Aorta (tissue), 5 donors: ENCODE measurements at places on chromosomes 2 and 18. TPM values are rescaled to one million over a fixed set of nuclear protein-coding genes. Genes with fewer than 3 reads are reported as not detected.

GRCh38 chr2:152479282-152479681 is 144.3 kb downstream of the FMNL2 start:
- H3K4me1 ChIP-seq, result peaks cover 5% of the 10 kb centered on the region
- H3K36me3 ChIP-seq, result no peaks in the 10 kb centered on the region
- H3K4me3 ChIP-seq, result no peak overlapping the region

DNA sequence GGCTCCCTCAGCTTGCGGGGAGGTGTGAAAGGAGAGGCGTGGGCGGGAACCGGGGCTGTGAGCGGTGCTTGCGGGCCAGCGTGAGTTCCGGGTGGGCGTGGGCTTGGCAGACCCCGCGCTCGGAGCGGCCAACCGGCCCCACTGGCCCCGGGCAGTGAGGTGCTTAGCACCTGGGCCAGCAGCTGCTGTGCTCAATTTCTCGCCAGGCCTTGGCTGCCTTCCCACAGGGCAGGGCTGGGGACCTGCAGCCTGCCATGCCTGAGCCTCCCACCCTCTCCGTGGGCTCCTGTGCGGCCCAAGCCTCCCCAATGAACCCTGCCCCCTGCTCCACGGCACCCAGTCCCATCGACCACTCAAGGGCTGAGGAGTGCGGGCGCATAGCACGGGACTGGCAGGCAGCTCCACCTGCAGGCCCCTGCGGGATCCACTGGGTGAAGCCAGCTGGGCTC is 48.2 kb downstream of the RNF138 start:
- H3K4me1 ChIP-seq, result no peaks in the 10 kb centered on the region
- no peaks in the 10 kb centered on the region for H3K27me3 ChIP-seq
- H3K36me3 ChIP-seq, result no peaks in the 10 kb centered on the region
- H3K27ac ChIP-seq, result no peak overlapping the region

DNA sequence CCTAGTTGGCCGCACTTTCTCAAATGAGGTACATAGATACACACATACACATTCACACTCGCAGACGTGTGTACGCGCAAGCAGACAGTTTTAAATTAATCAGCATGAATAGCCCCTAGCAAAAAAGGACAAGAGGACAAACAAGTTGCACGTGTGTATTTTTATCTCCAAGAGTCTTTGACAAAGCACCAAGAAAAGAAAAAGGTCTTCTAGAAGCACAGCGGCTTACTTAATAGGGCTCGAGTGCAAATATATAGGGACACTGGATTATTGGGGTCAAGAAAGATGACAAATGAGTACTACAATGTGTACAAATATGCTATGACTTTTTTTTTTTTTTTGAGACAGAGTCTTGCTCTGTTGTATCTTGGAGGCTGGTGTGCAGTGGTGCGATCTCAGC is 1.7 kb upstream of the BCL2 start:
- no peaks in the 10 kb centered on the region for H3K36me3 ChIP-seq
- H3K4me1 ChIP-seq, result no peaks in the 10 kb centered on the region
- DNase-seq, result no peak
- no peak overlapping the region for H3K4me3 ChIP-seq

The ANKMY1 gene
- total RNA-seq, result 22.0 TPM

- no peaks in the 10 kb centered on the region for H3K36me3 ChIP-seq
- DNase-seq, result no peak
- H3K4me3 ChIP-seq, result no peak overlapping the region
- H3K27me3 ChIP-seq, result no peaks in the 10 kb centered on the region
- H3K4me1 ChIP-seq, result no peaks in the 10 kb centered on the region
- no peak overlapping the region for H3K27ac ChIP-seq
Observed at GRCh38 chr18:49623571-49623970, 61.7 kb downstream of the LIPG start.

- H3K36me3 ChIP-seq, result no peaks in the 10 kb centered on the region
- no peaks in the 10 kb centered on the region for H3K27me3 ChIP-seq
- no peak overlapping the region for H3K4me3 ChIP-seq
Observed at GRCh38 chr2:230893841-230894781, 29.4 kb downstream of the ITM2C start.

The EML6 gene
- 2.6 TPM for total RNA-seq

DNA sequence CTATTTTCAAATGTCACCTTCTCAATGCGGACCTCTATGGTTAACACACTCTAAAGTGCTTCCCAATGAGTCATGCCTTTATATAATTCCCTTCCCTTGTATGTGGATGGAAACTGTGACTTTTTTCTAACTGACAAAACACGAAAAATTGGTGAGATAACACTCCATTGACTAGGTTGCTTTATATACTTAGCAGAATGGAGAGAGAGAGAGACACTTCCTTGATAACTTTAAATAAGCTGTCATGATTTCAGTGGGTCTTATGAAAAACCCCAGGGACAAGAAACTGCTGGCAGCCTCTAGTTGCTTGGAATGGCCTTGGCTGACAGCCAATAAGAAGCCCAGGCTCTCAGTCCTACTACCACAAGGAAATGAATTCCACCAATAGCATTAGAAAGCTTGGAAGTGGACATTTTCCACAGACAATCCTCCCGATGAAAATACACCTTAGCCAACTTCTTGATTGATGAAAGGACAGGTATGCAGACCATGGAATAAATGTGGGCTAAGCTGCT is 322.2 kb downstream of the ZNF804A start:
- H3K4me1 ChIP-seq, result no peaks in the 10 kb centered on the region
- H3K4me3 ChIP-seq, result no peak overlapping the region
- no peak overlapping the region for H3K27ac ChIP-seq

DNA sequence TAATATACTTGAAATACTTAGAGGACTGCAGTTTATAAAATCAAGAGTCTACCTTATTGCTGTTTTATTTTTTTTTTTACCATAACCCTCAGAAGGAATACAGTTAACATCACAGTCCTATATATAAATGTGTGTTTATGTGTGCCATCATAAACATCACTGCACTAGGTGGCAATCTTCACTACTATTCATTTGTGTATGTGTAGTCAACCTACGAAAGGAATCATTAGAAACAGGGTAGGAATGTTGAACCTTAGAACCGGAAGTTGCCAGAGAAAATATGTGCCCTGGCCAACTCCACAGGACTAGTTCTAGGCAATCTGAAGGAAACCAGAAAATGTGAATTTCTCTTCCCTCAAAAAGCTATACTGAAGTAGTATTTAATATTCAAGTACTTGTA is 3.4 kb downstream of the GEN1 start:
- no peak overlapping the region for H3K27ac ChIP-seq
- peaks cover 5% of the 10 kb centered on the region for H3K4me1 ChIP-seq
- DNase-seq, result no peak
- H3K36me3 ChIP-seq, result no peaks in the 10 kb centered on the region
- H3K27me3 ChIP-seq, result no peaks in the 10 kb centered on the region
- H3K4me3 ChIP-seq, result no peak overlapping the region

DNA sequence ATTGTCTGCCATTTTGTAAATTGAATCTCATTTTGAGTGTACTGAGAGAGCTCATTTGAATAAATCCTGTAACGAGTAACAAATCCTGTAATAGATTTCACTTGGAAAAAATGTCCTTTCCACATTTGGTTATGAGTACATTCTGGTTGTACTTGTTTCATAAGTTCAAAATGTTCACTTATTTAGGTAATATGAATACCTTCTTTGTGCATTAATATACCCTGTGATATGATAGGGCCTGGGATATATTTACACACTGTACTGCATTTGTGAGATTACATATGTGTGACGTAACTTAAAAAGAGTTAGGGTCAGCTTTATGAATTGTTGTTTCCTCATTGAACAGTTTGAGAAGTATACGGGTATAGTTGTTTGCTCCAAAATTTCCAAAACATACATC is 16.1 kb downstream of the AGFG1 start:
- no peaks in the 10 kb centered on the region for H3K27me3 ChIP-seq
- DNase-seq, result no peak
- no peak overlapping the region for H3K4me3 ChIP-seq
- H3K36me3 ChIP-seq, result no peaks in the 10 kb centered on the region
- H3K27ac ChIP-seq, result no peak overlapping the region

The HNRNPA3 gene
- total RNA-seq, result 149 TPM

The SEPTIN2 gene
- 394 TPM for total RNA-seq

- H3K36me3 ChIP-seq, result no peaks in the 10 kb centered on the region
- H3K27me3 ChIP-seq, result no peaks in the 10 kb centered on the region
- no peaks in the 10 kb centered on the region for H3K4me1 ChIP-seq
Observed at GRCh38 chr18:50709193-50709592, 110.6 kb downstream of the MRO start.

- DNase-seq, result no peak
- no peaks in the 10 kb centered on the region for H3K36me3 ChIP-seq
- H3K4me1 ChIP-seq, result no peaks in the 10 kb centered on the region
- no peak overlapping the region for H3K4me3 ChIP-seq
- no peaks in the 10 kb centered on the region for H3K27me3 ChIP-seq
Observed at GRCh38 chr2:51219468-51219867, 187.5 kb upstream of the NRXN1 start.

GRCh38 chr2:37472959-37473358 is 128.5 kb downstream of the QPCT start:
- DNase-seq, result peak; percentile 82
- peaks cover 13% of the 10 kb centered on the region for H3K4me1 ChIP-seq
- no peak overlapping the region for H3K4me3 ChIP-seq
- H3K27me3 ChIP-seq, result no peaks in the 10 kb centered on the region
- no peak overlapping the region for H3K27ac ChIP-seq

GRCh38 chr2:74555610-74556103 is 1.1 kb downstream of the DOK1 start:
- no peak overlapping the region for H3K27ac ChIP-seq
- H3K4me1 ChIP-seq, result no peaks in the 10 kb centered on the region
- H3K27me3 ChIP-seq, result no peaks in the 10 kb centered on the region
- H3K4me3 ChIP-seq, result no peak overlapping the region
- peak; percentile 62 for DNase-seq

The CNGA3 gene
- not detected for total RNA-seq

GRCh38 chr2:161223139-161223732 is 63.0 kb downstream of the TANK start:
- no peaks in the 10 kb centered on the region for H3K36me3 ChIP-seq
- no peak for DNase-seq
- H3K27ac ChIP-seq, result no peak overlapping the region
- H3K4me1 ChIP-seq, result no peaks in the 10 kb centered on the region
- no peak overlapping the region for H3K4me3 ChIP-seq

DNA sequence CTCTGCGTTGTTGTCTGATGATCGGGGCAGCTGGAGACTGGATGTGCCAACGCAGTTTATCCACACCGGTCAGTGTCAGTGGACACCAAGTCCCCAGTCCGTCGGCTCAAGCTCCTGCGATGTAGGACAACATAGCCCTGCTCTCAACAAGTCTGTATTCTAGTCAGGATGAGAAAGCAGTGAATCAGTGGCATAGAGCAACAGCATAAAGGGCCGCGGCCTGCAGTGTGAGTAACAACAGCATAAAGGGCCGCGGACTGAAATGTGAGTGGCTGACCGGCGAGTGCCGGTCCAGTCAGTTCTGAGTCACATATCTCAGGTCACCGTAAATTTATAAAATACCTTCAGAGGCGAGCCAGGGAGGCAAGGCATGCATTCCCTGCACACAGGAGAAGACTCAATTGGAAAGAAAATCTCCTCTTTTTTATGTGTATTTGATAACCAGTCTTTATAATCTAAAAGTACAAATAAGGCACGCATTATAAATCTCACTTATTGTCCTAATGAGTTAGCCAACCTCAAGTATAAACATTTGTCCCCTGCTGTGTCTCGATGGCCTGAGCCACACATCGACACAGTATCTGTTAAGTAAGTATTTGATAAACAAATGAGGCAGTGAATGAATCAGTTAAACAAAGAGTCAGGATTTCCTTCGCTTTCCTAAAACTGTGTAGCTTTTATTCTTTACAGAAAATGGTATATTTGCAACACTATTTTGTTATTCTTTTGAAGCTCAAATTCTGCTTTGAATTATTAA is 33.8 kb upstream of the NFATC1 start:
- peaks cover 8% of the 10 kb centered on the region for H3K36me3 ChIP-seq
- no peaks in the 10 kb centered on the region for H3K27me3 ChIP-seq
- no peak overlapping the region for H3K27ac ChIP-seq
- H3K4me3 ChIP-seq, result no peak overlapping the region

The LYPD6 gene
- total RNA-seq, result 0.42 TPM

- H3K27ac ChIP-seq, result no peak overlapping the region
- no peaks in the 10 kb centered on the region for H3K27me3 ChIP-seq
- no peak for DNase-seq
- H3K4me1 ChIP-seq, result no peaks in the 10 kb centered on the region
- no peaks in the 10 kb centered on the region for H3K36me3 ChIP-seq
Observed at GRCh38 chr18:48670751-48671560, 132.1 kb downstream of the CTIF start.

- H3K4me1 ChIP-seq, result no peaks in the 10 kb centered on the region
- no peak for DNase-seq
- H3K36me3 ChIP-seq, result no peaks in the 10 kb centered on the region
- no peak overlapping the region for H3K4me3 ChIP-seq
Observed at GRCh38 chr2:74619651-74620297, 28.4 kb downstream of the M1AP start.

DNA sequence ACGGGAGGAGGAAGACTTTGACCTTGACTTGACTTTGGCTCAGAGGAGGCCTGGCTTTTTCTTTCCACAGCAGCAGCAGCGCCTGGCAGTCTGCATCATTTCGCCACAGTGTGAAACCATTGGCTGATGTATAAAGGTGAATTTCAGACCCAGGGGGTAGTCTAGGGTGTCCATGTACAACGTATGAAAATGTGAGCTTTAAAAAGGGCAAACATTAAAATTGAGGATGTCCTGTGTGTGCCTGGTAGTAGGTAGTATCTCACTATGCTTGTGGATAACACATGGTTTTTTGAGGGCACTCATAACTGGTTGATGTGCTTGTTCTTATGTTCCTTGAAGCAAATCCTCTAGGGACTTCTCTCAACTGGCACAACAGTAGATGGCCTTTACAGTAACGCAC is 86.1 kb downstream of the LPIN1 start:
- no peak overlapping the region for H3K4me3 ChIP-seq
- DNase-seq, result no peak
- H3K27ac ChIP-seq, result no peak overlapping the region
- H3K4me1 ChIP-seq, result no peaks in the 10 kb centered on the region
- H3K27me3 ChIP-seq, result no peaks in the 10 kb centered on the region

- H3K4me1 ChIP-seq, result no peaks in the 10 kb centered on the region
- no peaks in the 10 kb centered on the region for H3K27me3 ChIP-seq
- DNase-seq, result no peak
- H3K27ac ChIP-seq, result no peak overlapping the region
- no peaks in the 10 kb centered on the region for H3K36me3 ChIP-seq
Observed at GRCh38 chr18:44841221-44841620, 160.5 kb downstream of the SETBP1 start.

DNA sequence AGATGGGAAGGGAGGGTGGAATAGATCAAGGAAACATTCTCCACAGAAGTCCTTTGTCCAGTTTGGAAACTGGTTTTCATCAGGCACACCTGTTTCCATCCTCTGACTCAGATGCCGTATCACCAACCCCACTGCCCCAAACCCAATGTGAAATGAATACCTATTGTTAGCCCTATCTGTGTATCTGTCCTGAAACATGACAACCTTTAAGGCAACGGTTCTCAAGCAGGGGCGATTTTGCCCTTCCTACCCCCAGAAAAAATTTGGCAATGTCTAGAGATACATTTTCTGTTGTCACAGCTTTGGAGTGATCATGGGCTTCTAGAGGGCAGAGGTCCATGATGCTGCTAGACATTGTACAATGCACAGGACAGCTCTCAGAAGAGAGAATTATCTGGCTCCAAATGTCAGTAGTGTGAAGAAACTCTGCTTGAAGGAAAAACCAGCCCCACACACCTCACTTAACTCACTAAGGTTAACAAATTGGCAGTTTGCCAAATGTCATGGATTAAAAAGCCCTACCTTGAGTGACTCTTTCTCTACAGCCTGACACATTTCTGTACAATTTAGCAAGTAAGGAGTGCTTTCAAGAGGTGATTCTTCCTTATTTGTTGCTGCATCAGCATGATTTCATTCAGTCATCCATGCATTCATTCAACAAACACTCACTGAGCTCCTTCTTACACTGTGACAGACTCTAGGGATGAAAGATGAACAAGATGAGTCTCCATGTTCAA is 3.4 kb downstream of the SCTR start:
- no peaks in the 10 kb centered on the region for H3K4me1 ChIP-seq
- no peak overlapping the region for H3K4me3 ChIP-seq
- H3K36me3 ChIP-seq, result no peaks in the 10 kb centered on the region
- no peak for DNase-seq
- H3K27ac ChIP-seq, result no peak overlapping the region
- H3K27me3 ChIP-seq, result no peaks in the 10 kb centered on the region
